ENCODE measurements at places on chromosomes 2 and 18.

GRCh38 chr2:159185401-159186130 lies 100.9 kb downstream of the WDSUB1 start:
- no peak for DNase-seq

GRCh38 chr18:8841781-8842485 lies 136.6 kb downstream of the MTCL1 start:
- peak; percentile 76 for DNase-seq

GRCh38 chr2:231369580-231370428 lies 25.7 kb upstream of the B3GNT7 start:
- no peak for DNase-seq

DNA sequence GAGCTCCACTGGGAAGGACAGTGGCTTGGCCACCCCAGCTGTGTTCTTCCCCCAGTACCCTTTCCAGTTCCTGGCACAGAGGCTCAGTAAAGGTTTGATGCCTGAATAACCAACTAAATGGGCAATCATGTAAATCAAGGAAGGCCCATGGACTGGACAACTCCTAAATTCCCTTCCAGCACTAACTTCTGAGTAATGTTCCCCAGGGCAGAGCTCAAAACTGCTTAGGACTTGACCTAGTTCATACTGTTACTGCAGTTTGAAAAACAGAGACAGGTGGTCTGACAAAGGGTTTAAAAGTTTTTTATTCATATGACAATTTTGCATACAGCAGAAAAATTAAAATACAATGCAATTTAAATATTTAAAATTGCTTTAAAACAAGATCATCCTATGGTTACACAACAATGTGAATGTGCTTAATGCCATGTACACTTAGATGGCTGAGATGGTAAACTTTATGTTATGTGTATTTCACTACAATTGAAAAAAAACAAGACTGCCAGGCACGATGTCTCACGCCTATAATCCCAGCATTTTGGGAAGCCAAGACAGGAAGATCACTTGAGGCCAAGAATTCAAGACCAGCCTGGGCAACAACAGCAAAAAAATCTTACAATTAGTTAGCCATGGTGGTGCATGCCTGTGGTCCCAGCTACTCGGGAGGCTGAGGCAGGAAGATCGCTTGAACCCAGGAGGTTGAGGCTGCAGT lies 26.2 kb downstream of the PCBP1 start:
- DNase-seq, result no peak

- DNase-seq, result no peak
Observed at GRCh38 chr2:86027922-86028765, 77.5 kb downstream of the POLR1A start.

DNA sequence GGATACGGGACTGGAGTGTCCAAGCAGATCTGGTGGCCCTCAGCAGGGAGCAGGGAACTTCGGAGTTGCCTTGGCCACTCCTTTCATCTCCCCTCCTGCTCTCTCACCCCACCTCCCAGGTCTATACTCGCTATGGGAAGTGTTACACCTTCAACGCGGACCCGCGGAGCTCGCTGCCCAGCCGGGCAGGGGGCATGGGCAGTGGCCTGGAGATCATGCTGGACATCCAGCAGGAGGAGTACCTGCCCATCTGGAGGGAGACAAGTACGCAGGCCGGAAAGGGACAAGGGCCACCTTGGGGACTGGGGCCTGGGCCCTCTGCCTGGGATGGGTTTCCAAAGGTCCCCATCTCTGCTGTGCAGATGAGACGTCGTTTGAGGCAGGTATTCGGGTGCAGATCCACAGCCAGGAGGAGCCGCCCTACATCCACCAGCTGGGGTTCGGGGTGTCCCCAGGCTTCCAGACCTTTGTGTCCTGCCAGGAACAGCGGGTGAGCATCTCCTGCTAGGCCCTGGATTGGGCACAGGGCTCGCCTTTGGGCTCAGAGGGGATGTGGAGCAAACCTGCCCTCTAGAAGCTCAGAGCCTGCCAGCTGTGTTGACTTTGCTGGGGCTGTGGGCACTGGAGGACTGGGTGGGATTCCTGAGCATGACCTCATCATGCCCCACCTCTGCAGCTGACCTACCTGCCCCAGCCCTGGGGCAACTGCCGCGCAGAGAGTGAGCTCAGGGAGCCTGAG lies 11.8 kb downstream of the CHPF start:
- DNase-seq, result no peak

GRCh38 chr2:139079311-139079710 lies 299.1 kb upstream of the NXPH2 start:
- DNase-seq, result no peak
